ENCODE measurements at places on chromosomes 1 and 21. TPM values are rescaled to one million over a fixed set of nuclear protein-coding genes. Genes with fewer than 3 reads are reported as not detected.

RHD gene
- total RNA-seq, result not detected

L1TD1 gene
- total RNA-seq, result under 0.01 TPM

FAM78B gene
- not detected for total RNA-seq

PRKAA2 gene
- 1.3 TPM for total RNA-seq

PDPN gene
- 28.7 TPM for total RNA-seq

F13B gene
- not detected for total RNA-seq

TNFAIP8L2 gene
- total RNA-seq, result not detected

ANGPTL7 gene
- not detected for total RNA-seq

Measured in fibroblast of villous mesenchyme (primary cell).